ENCODE measurements at places on chromosomes 11 and 22. TPM values are rescaled to one million over a fixed set of nuclear protein-coding genes. Genes with fewer than 3 reads are reported as not detected.

GRCh38 chr11:92136797-92137196 lies 87.8 kb upstream of the FAT3 start:
- DNase-seq, result no peak

- DNase-seq, result no peak
These were observed 761 bp upstream of the NXF1 start for GRCh38 chr11:62805961-62806441.

GRCh38 chr11:65897020-65897471 lies 3.1 kb downstream of the FOSL1 start:
- no peak for DNase-seq

The KLHDC7B gene
- not detected for total RNA-seq

The TRIM49B gene
- not detected for total RNA-seq

The KRTAP5-2 gene
- not detected for total RNA-seq

- DNase-seq, result no peak
These were observed 28.5 kb upstream of the OAF start for GRCh38 chr11:120182372-120182771.

Measured in cerebellum (tissue), 4 donors.